ENCODE measurements at places on chromosomes 5 and 9.

DNA sequence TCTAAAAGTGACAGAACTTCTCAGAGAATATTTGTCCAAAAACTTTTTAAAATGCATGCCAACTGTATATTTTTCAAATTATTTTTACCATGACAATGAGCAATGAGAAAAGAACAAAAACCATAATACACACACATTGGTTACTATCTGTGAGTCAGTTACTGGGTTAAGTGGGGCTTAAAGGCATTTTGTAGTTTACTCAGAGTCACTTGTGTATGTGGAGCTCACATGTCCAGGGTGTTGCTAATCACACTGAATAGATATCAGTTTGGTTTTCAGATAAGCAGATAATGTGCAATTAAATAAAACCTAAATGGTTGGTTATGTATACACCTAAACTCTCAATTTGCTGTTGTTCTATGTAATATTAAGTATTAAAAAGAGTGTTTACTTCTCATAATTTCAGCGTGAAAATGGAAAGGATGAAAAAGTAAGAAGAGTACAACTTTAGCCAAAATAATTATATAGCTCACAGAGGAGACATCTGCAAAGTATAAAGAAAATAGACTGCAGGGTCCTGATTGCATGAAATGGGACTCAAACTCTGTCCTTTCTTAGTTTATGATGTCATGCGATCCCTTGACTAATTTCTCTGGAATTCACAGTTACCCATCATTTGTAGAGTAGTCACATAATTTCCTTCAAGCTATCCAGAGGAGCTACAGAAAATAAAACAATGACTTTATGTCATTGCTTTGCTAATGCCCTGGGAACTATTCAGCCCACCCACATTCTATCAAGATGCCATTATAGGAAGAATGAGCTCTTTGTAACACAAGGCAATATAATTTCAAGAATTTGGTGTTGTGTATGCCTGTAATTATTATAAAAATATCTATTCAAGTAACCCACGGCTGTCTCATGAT, 388.0 kb upstream of the ZNF608 start:
- DNase-seq: no peak

GRCh38 chr9:120729791-120730241, 15.5 kb upstream of the MEGF9 start:
- DNase-seq: no peak

DNA sequence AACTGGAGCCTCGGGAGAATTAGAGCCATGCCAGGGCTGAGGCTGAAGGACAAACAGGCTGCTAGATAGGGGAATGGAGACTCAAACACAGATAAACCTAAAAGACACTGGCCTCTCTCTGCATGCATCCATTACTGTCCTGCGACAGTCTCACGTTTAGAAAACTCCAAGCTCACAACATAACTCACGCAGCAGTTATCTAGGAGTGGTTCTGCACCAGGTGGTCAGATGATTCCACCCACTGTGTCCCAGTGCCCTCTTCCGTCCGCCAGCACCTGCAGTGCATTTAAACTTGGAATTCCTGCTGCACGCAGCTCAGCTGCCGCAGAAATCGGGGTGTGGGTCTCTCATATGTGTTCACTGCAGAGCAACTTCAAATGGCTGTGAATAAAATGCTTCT, 272.6 kb upstream of the IRX2 start:
- no peak for DNase-seq

- no peak for DNase-seq
Observed at GRCh38 chr9:92748233-92748497, 16.5 kb downstream of the BICD2 start.

- DNase-seq: no peak
Observed at GRCh38 chr9:106481013-106481609, 381.9 kb upstream of the ZNF462 start.

DNA sequence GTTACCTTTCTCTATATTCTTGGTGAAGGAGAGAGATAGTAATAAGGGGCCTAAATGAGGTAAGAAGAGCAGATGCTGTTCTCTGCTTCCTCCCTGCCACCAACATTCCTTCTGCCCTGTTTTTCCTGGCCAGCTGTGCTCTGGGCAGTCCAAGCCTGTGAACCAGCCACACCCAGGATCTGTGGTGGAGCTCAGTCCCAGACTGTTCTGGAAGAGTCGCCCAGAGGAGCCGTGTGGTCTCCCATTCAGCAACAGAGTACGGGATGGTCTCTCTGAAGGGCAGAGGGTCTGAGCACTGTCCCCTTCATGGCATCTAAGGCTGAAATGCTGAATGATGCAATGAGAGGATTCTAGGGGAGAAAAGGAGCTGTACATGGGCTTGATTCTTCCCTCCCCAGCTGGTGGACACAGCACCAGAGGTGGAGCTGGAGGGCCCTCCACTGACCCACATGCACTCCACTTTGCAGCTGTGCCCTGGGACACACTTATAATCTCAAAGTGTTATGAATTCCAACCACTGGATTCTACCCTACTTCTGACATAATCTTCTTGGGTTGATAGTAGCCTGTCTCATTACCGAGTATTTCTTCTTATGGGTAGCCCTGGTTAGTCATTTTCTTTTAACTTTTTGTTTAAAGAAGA, 70.8 kb upstream of the RPS23 start:
- DNase-seq: no peak

DNA sequence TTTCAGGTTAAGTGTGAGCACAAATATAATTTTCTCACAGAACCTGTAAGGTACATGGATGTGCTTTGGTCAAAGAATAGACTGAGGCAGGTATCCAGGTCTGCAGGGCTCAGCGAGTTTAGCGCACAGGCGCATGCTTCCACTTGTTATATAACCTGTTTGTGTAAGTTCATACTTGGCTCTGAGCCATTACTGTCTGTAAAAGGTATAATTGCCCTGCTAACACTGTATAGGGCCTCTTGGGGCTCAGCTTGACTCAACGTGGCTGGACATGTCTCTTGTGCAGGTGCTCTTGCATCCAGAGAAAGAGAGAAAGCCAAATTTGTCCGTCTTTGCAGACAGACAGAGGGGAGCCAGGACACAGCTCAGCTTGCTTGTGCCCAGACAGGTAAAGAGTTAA, 759.6 kb downstream of the MTRR start:
- no peak for DNase-seq

- no peak for DNase-seq
Observed at GRCh38 chr9:89022001-89022759, 30.9 kb downstream of the S1PR3 start.

DNA sequence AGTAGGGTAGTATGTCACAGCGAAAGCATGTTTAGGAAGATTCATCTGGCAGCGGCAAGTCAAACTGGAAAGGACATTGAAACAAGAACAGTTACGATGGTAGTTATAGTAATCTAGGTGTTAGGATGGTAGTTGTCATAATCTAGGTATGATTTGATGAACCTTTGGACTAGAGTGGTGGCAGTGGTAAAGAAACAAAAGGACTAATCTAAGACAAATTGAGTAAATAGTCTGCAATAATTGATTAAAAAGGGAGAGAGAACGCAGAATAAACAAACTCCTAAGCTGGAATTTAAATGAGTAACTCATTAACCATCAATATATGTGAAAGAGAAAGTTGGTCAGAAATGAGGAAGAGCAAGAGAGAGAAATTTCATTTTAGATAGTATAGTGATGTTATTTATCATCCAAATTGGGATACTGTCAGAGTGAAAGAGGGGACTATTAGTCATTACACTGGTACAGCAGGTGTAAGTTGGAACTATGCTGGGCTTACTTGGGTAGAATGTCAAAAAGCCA, 56.8 kb downstream of the MTREX start:
- no peak for DNase-seq

DNA sequence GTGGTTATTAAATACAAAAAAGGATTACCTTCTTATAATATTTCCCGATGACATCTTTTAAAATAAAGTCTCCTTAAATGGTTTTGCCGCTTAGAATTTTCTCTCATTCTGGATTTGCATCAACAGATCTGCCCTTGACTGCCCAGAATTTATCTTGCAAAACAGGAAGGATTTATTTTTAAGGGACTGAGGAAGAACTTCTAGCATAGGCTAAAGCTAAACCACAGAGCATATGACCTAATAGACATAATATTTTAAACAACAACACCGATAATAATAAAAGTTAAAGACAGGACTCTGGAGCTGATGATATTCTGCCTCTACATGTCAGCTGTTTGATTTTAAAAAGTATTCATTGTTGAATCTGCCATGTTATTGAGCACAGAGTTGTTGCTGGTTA, 145.3 kb upstream of the ADCY2 start:
- DNase-seq: no peak

DNA sequence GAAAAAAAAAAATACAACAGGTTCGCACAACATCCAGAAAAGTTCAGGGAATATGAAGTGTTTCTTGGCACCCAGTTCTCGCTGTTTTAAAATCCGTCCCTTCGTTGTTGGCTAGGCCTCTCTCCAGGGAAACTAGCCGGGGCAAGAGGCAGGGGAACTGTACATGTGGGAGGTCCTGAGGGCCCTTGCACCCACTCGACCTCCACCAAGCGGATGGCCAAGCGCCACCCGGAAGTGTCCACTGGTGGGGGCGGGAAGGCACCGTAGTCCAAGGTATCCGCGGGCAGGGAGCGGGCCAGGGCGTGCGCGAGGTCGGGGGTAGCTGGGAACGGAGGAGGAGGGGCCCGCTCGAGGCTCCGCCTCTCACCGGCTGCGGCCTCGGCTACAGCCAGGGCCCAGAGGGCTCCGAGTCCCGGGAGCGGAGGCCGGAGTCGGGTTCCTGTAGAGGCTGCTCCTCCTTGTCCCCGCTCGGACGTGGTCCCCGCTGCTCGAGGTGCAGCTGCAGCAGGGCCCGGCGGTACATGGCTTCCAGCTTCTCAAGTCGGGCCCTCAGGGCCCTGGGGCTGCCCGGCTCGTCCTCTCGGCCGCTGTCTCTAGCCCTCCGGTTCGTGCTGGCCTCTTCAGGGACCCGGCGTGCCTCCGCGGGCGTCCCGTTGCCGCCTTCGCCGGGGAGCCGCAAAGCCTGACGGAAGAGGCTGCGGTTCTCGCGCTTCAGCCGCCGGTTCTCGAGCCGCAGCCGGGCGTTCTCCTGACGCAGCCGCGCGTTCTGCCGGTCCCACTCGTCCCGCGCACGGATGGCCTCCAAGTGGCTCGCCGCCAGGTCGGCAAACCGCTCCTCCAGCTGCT, 720 bp downstream of the TUSC1 start:
- DNase-seq: peak; percentile 5

- DNase-seq: no peak
Observed at GRCh38 chr9:133607381-133607780, 1.8 kb downstream of the FAM163B start.

Measured in CD4-positive, alpha-beta T cell treated with Interleukin-6 for 4 hours (primary cell).